ENCODE measurements at places on chromosomes 5 and 9. TPM values are rescaled to one million over a fixed set of nuclear protein-coding genes. Genes with fewer than 3 reads are reported as not detected.

Gene DRD1
- not detected for total RNA-seq

Gene ERAP2
- 1.3 TPM for total RNA-seq

Gene SEMA5A
- 5.5 TPM for total RNA-seq

Gene PCDHA13
- total RNA-seq: not detected

Gene FAM78A
- total RNA-seq: 0.72 TPM

Gene TEX48
- total RNA-seq: not detected

Gene INSL4
- total RNA-seq: not detected

Gene AP3B1
- total RNA-seq: 31.5 TPM

Gene VLDLR
- 26.6 TPM for total RNA-seq

Gene PLK2
- 90.7 TPM for total RNA-seq

Gene GLRX
- 3.2 TPM for total RNA-seq

Gene KCNV2
- total RNA-seq: not detected

Gene SPINK6
- total RNA-seq: 2.9 TPM

Gene LCNL1
- total RNA-seq: 0.20 TPM

Gene NTRK2
- 9.8 TPM for total RNA-seq

Gene TCF7
- 4.6 TPM for total RNA-seq

Gene ETF1
- total RNA-seq: 125 TPM

Gene ANKRD34B
- total RNA-seq: not detected

Gene LOX
- total RNA-seq: 6.6 TPM

Gene PIP5KL1
- total RNA-seq: 4.3 TPM

Gene SETX
- total RNA-seq: 19.1 TPM

Measured in esophagus mucosa (tissue), 1 donor.